Left renal cortex interstitium (tissue), 4 donors: ENCODE measurements at places on chromosomes 6 and 20. TPM values are rescaled to one million over a fixed set of nuclear protein-coding genes. Genes with fewer than 3 reads are reported as not detected.

DNA sequence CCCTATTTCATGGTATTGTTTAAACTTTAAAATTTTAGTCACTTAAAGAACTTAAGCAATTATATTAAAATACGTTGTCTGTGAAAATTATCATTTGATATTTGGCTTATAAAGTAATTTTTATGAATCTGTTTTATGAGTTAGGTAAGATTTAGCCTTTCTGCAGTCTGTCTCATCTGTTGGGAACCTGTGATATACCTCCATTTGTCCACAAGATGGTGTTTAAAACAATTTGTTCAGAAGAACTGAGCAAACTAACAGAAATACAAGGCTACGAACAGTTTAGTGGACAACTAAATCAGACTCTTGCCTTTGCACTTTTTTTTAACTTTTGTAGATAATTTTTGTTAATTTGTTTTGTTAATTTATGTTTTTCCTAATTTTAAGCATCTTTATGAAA, 92.4 kb downstream of the COL9A1 start:
- no peak for DNase-seq

DNA sequence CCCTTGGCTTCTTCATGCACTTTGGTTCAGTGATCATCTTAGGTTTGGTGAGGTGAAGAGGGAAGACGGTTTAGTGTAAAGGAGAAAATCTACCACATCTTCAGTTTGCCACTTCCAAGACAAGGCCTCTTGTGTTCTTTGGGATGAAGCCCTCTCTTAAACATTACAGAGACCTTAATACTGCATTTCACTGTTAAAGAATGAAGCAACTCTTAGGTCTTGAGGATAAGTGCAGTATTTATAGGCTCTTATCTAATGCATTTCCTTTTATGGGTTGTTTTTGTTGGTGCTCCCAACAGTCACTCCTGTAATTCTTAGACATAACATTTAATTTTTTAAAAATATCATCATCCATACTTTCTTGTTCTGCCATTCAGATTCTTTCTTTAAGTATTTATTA, 139.9 kb upstream of the LAMP5 start:
- no peak for DNase-seq

GRCh38 chr20:8631271-8631670, 437.6 kb upstream of the PLCB4 start:
- no peak for DNase-seq

DNA sequence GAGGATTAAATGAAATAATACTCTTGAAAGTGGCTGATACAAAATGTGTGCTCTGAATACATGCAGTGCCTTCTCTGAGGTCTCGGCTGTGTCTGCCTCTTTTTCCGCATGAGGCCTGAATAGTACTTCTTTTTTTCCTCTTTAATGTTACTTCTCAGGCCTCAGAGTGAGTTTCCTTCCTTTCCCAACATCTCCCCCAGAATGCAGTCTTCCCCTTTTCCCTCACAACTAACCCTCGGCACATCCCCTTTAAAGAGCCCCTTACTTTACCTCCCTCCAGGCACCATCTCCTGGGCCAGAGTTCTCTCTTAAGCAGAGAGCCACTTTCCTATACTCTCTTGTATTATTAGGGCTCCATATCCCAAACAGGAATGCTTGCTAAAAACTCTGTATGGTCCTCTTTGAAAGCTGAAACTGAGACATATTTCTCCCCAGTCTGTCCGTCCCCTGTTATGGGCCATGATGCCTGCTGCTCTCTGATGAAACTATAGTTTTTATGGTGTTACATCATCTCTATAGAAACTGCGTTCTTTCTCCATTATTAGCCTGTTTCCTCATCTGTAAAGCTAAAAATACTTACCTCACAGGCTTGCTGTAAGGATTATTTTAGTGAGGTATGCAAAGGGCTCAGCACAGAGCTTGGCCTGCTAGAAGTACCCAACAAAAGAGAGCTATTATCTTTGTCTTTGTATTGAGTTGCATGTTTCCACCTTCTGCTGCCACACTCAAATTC, 2.3 kb downstream of the PLAGL2 start:
- DNase-seq: no peak

DNA sequence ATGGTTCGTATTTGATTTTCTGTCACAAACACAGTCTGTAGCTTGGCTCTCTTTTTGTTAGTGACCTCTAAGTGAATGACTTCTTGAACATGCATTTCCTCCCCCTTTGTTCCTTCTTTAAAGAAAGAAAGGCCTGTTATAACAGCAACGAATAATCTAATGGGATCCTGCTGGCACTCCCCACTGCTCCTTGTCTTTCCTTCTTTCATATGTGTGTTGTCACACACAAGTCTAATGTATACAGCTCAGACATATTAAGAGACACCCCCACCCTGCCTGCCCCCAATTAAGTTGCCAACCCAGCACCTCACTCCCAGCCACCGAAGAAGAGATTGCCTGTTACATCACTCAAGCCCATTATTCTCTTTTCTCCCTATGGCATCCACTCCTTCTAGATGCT, 4.9 kb upstream of the SAMD5 start:
- DNase-seq: no peak

- no peak for DNase-seq
Observed at GRCh38 chr6:166153966-166154365, 13.7 kb downstream of the TBXT start.

DNA sequence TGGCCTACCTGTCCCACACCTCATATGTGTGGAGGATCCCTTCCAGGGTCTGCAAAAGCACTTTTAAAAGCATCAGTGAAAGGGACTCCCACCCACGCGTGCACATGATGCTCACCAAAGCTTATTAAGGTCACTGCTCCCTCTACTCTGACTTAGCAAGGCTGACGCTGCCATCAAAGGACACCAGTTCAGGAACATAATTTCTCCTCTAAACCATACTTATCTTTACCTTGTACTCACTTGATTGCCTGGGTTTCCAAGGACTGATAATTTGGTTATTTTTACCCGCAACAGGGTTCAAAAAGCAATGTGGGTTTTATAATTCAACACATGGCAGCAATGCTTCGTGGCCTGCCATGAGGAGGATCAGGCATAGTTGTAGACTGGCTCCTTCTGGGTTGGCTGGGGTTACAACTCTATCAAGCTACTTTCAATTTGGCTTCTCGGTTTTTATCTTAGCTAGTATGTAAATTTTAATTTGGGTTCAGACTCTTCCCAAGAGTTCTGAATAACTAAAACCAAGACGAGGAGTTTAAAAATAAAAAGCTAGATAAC, 52.2 kb upstream of the EMILIN3 start:
- DNase-seq: no peak

DNA sequence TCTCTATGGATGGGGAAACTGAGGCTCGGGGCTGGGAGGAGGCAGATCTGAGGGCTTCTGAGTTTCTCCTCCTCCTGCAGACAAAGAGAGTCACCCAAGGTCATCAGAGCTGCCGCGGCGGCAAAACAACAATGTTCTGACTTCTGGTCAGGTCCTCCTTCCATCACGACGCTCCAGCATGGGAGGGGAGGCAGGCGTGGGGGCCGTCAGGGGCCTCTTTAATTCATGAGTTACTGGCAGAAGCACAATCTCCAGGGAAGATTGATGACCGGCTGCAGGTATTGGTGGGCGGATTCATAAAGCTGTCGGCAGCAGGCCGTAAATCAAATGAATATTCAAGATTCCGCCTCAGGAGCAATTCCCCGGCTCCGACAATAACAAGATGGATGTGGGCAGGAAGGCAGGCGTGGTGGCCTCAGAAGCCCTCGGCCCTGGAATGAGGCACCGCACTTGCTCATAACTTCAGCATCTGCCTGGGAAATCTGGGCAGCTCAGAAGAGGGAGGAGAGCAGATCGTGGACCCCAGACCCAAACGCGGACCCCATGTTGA, 19.1 kb downstream of the PCK1 start:
- no peak for DNase-seq

DNA sequence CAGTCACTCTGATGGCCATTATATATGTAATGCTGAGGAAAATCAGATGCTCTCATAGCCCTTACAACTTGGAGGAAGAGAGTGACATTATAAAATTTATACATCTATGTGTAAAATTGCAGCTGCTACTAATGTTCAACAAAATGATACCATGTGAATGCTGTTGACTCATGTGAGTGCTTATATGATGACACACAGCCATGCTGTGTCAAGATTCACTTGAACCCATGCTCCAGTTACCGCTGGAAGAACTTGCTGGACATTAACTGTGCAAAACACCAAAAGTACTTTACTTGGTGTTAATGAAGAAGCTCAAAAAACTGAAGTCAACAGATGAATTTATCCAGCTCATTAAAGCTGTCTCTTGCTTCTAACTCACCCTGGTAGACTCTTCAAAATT, 318.9 kb upstream of the PLCB4 start:
- DNase-seq: no peak

DNA sequence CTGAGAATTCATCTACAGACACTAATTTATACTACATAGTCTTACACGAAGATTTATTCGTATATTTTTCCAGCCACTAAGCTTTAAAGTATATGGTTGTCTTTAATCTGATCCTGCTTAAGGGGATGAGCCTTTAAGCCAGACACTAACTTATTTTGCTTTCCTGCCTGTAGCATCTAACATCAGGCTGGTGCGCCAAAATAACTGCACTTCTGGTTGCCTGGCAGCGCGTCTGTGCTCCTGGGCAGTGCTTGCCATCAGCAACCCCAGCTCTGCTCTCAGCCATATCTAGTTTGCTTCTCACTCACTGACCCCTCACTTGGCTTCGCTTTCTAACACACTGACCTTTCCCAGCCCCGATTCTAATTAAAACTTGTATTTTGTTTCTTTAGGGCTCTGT, 21.8 kb downstream of the HMGCLL1 start:
- DNase-seq: no peak

DNA sequence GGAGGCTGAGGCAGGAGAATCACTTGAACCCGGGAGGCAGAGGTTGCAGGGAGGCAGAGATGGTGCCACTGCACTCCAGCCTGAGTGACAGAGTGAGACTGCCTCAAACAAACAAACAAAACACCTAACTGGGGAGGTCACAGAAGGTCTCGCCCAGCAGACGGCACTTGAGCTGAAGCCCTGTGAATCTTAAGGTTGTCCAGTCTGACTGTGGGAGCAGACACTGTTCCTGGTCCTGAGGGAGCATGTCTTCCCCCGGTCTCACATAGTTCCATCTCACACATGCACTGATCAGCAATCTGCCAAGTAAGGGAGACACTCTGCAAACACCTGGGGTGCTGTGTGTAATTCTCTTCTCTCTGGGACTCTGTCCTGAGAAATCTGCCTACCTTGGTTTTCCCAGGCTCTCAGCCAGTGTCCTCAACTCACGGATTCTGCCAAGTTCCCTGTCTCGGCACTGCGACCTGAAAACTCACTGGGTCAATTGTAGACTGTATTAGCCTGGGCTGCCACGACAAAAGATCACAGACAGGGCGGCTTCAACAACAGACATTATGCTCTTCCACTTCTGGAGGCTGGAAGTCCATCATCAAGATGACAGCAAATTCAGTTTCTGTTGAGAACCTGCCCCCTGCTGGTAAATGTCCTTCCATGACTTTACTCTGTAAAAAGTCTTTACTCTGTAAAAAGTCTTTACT, 94.3 kb downstream of the JPH2 start:
- DNase-seq: no peak

GRCh38 chr20:31740208-31740607, 1.1 kb downstream of the TPX2 start:
- DNase-seq: no peak

ADGRF5 gene
- 34.2 TPM for polyA plus RNA-seq

RAET1G gene
- polyA plus RNA-seq: 1.8 TPM

EPB41L1 gene
- polyA plus RNA-seq: 76.9 TPM

DNA sequence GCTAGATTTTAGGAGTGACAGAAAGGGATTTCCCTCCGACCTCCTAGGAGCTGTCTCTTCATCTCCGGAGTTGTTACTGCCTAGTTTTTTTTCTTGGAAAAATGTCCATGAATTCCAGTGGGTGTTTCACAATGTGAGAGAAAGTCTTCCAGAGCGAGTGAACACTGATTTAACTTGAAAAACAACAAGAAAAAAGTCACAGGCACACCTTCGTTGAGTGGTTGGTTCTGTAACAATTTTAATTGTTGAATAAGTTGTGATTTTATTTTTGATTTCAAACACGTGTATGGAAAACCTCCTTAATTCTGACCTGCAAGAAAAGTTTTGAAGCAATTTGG, 2.9 kb downstream of the TFAP2C start:
- no peak for DNase-seq

DNA sequence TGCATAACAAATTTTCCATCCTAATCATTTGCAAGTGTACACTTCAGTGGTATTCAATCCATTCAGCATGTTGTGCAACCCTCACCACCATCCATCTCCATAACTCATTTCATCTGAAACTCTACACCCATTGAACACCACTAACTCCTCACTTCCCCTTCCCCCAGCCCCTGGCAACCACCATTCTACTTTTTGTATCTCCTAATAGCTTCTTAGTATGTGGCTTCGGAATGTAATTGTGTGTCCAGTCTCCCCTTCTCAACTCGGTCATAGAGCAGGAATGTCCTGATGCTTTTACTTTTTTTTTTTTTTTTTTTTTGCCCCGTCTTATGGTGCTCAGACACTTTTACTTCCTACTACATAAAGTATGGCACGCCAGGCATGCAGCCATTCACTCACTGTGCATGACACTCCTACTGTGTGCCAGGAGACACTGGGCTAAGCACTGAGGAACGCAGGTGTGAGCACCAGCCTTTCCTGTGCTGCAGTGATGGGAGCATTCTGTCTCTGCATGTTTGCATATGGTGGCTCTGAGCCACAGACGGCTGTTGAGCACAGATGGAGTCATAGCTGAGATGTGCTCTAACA, 15.3 kb downstream of the HCK start:
- DNase-seq: no peak

- no peak for DNase-seq
Observed at GRCh38 chr6:96812077-96812703, 25.1 kb downstream of the GPR63 start.

- DNase-seq: no peak
Observed at GRCh38 chr6:9100869-9101580, 665.7 kb upstream of the SLC35B3 start.

DNA sequence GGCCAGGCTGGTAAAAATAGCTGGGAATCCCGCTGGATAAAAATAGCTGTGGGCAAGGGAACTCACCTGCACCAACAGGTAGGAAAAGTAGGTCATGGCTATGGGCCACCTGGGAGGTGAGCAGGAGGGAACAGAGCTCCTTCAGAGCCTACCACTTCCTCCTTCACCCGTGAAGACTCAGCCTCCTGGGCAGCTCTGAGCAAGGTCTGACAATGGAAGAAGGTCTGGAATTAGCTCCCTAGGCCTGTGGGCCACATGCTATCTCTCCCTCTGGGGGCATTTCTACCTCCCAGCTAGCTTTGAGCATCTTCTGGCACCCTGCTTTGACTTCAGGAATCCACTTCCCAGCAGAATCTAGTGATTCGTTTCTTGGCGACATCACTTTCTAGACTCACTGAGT, 153.9 kb downstream of the MRPL14 start:
- no peak for DNase-seq

GRCh38 chr20:44956410-44956809, 3.8 kb downstream of the TOMM34 start:
- no peak for DNase-seq

- no peak for DNase-seq
Observed at GRCh38 chr6:41272591-41273240, 13.8 kb downstream of the TREM1 start.
